ENCODE measurements at places on chromosomes 16 and 17.

- DNase-seq = no peak
Observed at GRCh38 chr16:84318091-84318975, 23.7 kb downstream of the WFDC1 start.

GRCh38 chr17:14316126-14316832 lies 15.4 kb downstream of the HS3ST3B1 start:
- DNase-seq = no peak

GRCh38 chr17:48510761-48511604 lies 19.8 kb downstream of the HOXB1 start:
- peak; percentile 57 for DNase-seq

- peak; percentile 96 for DNase-seq
Observed at GRCh38 chr16:970766-971581, at the start of gene LMF1. LMF1 (minus strand) TSS chr16:970984; CDS start chr16:970980, 4 bp downstream.

GRCh38 chr17:37506678-37507077 lies 17.0 kb downstream of the DUSP14 start:
- peak; percentile 59 for DNase-seq

Data from activated CD8-positive, alpha-beta memory T cell treated with anti-CD3 and anti-CD28 coated beads, Interleukin-2, amount 10 ng/mL, durations not matched to agents 7 days and 5 days (primary cell).